Astrocyte (in vitro differentiated cells and primary cell): ENCODE measurements at places on chromosomes 12 and 14. TPM values are rescaled to one million over a fixed set of nuclear protein-coding genes. Genes with fewer than 3 reads are reported as not detected.

DNA sequence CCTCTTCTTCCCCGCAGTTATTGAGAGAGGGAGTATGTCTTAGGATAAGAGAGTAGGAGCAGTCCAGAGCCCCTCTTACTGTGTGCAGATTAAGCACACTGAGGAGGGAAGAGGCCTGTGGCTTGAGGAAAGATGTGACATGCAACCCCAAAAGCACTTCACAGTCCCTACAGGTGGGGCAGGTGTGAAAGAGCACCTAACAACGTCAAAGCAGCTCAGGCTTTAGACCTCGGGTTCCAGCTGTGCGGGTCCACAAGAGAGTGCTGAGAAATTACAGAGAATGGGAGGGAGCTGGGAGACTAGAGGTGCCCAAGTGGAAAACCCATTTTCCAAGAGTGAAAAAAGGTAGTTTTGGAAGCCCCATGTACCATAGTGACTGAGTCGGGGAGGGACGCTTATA lies 127.6 kb downstream of the SLC25A47 start:
- no peak for DNase-seq

GRCh38 chr14:49581209-49582112 lies 4.7 kb downstream of the RPS29 start:
- no peak for DNase-seq

- no peak for DNase-seq
Measured at GRCh38 chr12:62335057-62335456, 74.9 kb downstream of the USP15 start.

The SPIC gene
- not detected in 2 replicates for total RNA-seq

The TMPRSS12 gene
- total RNA-seq = not detected in 2 replicates

The TSHR gene
- not detected in 2 replicates for total RNA-seq

The CAMKK2 gene
- total RNA-seq = 22.0 and 24.9 TPM in 2 replicates
